Activated CD4-positive, alpha-beta memory T cell treated with anti-CD3 and anti-CD28 coated beads for 36 hours (primary cell): ENCODE measurements at places on chromosomes 11 and 22. TPM values are rescaled to one million over a fixed set of nuclear protein-coding genes. Genes with fewer than 3 reads are reported as not detected.

Gene SEPTIN3
- total RNA-seq, result 2.8 TPM

Gene SIK2
- total RNA-seq, result 6.2 TPM

Gene KCNJ11
- 0.10 TPM for total RNA-seq

Gene CELSR1
- total RNA-seq, result 0.24 TPM

Gene PARVB
- 82.8 TPM for total RNA-seq

Gene FJX1
- total RNA-seq, result 0.62 TPM

Gene MUC5B
- not detected for total RNA-seq

Gene ACR
- not detected for total RNA-seq

Gene MS4A15
- total RNA-seq, result not detected

Gene OR4C45
- total RNA-seq, result not detected

Gene CARD18
- not detected for total RNA-seq

Gene PHF21B
- total RNA-seq, result not detected

Gene SEC14L6
- total RNA-seq, result not detected

Gene CDC42EP1
- 1.4 TPM for total RNA-seq

Gene JAM3
- total RNA-seq, result 6.3 TPM

Gene GLYAT
- total RNA-seq, result not detected
